ENCODE measurements at places on chromosomes 1 and 21.

GRCh38 chr1:227763246-227764018 is 28.2 kb downstream of the SNAP47 start:
- no peak for DNase-seq

DNA sequence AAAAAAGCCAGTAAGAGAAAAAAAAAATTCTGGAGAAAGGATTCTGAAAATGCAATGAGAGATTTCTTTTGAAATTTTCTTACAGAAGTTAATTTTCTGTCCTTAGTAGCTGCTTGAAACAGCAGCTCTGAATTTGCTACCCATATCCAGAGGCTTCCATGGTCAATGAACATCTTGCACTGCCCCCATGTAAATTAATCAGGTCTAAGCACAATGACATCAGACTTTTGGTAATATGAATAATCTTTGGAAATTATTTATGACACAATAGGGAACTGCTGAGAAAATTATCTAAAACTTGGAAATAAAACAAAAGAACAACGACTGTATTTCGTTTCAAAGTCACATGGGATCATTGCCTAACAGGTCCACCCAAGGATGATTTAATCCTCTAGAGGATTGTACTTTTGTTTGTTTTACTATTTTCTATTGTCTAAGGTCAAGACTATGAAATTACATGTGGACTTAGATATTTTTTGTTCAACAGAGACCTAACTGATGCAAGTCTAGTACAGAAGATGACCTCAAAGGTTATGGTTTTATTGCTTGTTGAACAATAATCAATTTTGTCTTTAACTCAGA is 312.1 kb downstream of the BACH1 start:
- no peak for DNase-seq

DNA sequence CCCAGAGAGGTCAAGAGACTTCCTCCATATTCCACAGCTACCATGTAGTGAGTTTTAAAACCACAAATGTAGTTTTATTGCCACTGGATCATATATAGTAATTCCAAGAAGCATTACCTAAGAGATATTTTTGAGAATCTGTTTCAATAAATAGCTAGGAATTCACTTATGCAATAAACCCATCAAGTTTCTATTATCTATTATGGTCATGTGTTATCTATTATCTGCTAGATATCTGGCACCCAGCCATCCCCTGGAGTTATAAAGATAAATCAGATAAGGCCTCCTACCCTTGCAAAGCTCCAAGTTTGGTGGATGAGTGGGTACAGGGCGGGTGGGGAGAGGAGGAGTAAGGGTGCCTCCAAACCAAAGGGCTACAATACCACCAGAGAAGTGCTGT is 10.3 kb upstream of the VWA5B1 start:
- DNase-seq, result no peak

GRCh38 chr1:66438062-66438461 is 95.9 kb upstream of the SGIP1 start:
- DNase-seq, result no peak

- DNase-seq, result peak; percentile 30
Measured at GRCh38 chr1:87362834-87363426, 34.2 kb downstream of the LMO4 start.

DNA sequence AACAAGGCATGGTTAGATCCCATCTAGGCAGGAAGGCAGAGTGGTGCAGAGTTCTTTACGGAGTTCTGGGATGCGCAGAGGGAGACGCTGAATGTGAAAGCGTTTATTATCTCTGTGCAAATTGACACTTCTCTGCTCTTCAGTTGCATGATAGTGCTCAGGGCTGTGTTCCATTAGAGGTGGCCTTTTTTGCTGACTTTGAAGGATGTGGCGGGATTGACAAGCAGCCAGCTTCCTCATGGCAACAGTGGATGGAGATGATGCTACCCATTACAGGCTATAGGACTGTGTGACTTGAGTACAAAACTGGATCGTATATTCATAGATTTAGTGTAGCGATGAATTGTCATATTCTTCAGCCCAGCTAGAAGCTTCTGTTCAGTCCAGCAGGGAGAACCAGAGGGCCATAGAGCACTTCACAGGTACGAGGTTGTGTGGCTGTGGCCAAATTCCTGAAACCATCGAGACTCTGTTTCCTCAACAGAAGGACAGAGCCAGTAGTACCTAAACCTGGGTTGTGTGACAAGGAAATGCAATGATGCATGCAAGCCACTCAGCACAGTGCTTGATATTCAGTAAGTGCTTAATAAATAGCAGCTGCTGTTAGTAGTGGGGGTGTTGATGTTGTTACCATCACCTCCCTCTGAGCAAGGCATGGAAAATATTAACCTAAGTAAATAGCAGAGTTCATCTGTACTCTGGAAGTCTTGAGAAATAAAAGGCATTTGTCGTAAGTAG is 430.0 kb upstream of the KAZN start:
- no peak for DNase-seq

DNA sequence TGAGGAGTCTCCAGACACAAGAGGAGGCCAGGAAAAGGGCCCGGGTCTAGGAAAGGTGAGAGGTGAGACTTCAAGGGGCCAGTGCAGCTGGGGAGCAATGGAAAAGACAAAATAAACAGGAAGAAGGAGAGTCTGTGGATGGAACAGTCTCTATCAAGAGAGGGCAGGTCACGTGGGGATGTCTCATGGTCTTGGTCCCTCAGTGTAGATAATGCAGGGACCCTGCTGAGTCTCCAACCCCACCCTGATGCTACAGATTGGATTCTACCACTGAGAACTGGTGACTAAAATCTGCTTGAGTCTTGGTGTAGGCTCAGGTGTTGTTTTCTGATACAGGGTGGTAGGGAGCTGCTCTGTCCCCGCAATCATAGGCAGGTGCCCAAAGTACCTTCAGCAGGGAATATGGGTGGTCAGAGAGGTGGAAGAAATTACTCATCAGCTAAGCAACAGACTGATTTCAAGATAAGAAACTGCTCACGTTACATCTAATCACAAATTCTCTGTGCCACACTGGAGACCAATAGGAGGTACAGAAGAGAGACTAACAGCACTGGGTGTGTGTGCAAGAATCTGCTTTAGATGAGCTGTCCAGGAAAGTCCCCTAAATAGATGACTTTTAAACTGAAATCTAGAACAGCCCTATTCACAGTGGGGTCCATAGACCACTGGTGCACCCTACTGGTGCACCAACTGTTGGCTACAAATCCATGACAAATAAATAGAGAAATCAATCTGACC is 101.5 kb upstream of the TLR5 start:
- no peak for DNase-seq

- no peak for DNase-seq
Measured at GRCh38 chr21:40586575-40586974, 260.4 kb downstream of the DSCAM start.

All from GM03348 (cell line).